ENCODE measurements at places on chromosomes 7 and 10.

DNA sequence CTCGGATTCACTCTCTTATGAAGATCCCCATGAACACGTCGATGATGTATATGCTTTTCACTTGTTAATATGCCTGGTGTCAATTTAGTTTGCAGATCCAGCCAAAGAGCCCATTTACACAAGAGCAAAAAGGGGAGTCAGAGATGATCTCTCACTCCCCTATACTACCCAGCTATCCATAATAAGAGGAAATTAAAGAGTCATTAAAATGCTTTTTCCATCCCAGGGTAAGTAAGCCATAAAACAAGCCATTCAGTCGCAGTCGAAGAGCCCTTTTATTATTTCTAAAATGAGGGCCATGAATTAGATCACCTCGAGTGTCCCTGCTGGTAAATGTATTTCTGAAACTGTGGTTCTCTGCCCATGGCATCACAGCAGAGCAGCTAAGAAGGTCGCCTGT, 41.2 kb downstream of the CHCHD3 start:
- no peak for DNase-seq

GRCh38 chr10:77230194-77230593, 407.4 kb downstream of the KCNMA1 start:
- DNase-seq: no peak

DNA sequence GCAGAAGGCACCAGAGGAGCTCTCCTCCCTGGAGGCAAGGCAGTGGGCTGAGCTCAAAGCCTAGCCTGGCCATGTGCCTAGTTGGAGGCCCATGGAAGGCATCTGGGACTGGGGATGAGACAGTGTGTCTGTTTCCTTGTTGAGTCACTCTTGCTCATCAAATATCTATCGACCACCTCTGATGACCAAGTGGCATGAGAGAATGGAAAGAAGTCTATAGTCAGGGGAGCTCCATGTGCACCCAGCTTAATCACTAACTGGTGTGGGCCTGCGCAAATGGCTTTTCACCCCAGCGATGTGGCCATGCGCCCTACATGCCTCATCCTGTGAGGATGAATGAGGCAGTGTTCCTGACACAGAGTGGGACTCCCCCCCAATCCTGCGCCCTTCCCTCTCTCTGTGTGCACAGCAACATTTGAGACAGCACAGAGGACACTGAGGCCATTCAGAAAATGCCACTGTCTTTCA, 229.9 kb downstream of the RPS24 start:
- no peak for DNase-seq

- DNase-seq: no peak
Measured at GRCh38 chr7:20083781-20084180, 133.4 kb downstream of the MACC1 start.

GRCh38 chr7:55513868-55514267, 58.4 kb downstream of the VOPP1 start:
- DNase-seq: no peak

GRCh38 chr10:89613582-89613981, 31.5 kb downstream of the PANK1 start:
- DNase-seq: peak; percentile 5
